ENCODE measurements at places on chromosomes 11 and 22.

DNA sequence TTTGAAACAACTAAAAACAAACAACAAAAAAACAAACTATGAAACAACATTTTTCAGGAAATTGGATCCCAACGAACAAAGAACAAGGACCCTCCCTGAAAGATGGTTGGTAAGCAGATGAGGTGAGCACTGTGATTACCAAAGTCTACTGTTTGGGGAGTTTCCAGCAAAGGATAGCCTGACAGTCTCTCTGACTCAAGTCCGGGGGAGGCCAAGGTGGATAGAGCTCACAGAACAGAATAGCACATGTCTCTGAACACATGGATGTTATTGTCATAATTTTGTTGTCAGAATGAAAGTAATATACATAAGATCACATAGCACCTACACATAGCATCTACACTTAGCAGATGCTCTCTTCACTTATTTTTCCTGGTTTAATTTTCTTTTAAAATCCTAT, 501.3 kb upstream of the TENM4 start:
- DNase-seq, result no peak

- no peak for DNase-seq
These were observed 6.5 kb downstream of the ARSA start for GRCh38 chr22:50621356-50621880.

GRCh38 chr11:26584818-26585217, 12.8 kb upstream of the MUC15 start:
- DNase-seq, result no peak

GRCh38 chr11:110828086-110828485, 115.8 kb upstream of the ARHGAP20 start:
- no peak for DNase-seq

DNA sequence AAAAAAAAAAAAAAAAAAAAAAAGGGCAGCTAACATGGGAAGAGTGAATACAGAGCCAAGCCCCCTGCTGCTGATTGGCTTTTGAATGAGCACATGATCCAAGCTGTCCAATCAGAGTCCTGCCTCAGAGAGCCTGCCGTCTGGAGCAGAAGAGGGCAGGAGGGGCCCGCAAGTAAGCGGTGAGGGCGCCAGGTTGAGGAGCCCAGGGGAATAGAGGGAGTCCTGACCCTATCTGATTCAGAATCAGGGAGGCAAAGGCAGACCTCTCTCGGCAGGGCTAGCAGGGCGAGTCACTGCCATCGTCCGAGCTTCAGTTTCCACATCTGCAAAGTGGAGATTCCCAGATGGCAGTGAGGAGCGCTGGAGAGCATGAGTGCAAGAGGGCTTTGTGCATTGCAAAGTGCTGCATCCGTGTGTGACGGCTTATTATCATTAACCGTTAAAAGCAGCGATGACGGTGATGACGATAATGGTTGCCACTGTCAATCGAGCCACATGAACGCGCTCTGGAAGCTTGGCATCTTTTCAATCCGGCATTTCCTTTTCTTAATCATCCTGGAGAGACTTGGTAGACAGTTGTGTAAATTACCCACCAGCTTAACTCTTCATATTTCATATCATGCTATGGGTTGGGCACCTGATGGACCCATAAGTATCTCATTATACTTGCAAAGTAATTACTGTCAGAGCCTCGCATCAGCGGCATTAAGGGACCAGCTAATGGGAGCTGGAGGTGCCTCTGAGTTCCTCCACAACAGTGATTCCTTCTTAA, 68.6 kb upstream of the ATXN10 start:
- DNase-seq, result no peak
